Stimulated activated naive B cell treated with anti-CD40 and anti-IgM and Interleukin-4, amounts not matched to agents 10 μg/mL and 1 μg/mL and 100 μg/mL, for 72 hours (primary cell): ENCODE measurements at places on chromosomes 6 and 20.

DNA sequence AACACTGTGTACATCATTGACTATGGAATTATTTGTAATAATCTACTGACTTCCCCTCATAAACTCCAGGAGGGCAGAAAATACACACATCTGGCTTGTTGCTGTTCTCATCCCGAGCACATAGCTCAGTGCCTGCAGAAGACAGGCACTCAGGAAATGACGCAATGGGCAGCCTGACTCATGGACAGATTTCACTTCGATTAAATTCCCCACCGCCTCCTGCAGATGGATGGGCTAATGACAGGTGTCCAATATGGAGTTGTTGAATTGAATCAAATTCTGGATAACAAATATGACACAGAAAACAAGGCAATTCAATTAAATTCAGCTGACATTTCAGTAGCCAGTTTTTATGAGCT, 9.1 kb downstream of the ANKRD60 start:
- no peak for DNase-seq

- no peak for DNase-seq
Measured at GRCh38 chr20:13322198-13322597, 101.1 kb downstream of the ISM1 start.

DNA sequence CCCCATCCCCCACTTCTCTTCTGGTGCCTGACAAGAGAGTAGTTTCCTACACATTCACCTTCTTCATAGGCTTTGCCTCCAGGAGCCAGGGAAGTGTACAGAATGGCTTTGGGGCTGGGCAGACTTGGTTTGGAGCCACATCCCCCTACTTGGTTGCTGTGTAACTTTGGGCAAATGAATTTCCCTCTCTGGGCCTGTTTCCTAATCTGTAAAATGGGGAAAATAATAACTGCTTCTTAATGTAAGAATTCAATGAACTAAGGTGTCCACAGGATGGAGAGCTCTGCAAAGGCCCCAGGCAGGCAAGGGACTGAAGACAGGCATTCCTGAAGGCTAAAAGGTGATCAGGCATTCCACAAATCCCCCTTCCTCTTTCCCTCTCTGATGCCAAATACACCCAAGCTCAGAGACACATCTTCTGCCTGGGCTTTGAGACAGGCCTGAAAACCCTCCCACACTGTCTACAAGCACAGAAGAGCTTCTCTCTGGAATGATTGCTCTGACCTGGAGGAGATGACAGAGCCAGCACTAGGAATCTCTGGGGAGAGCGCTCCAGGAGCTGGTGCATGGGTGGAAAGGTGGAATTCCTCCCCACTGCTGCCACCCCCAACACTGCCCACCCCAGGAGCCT, 6.9 kb upstream of the C20orf203 start:
- no peak for DNase-seq

DNA sequence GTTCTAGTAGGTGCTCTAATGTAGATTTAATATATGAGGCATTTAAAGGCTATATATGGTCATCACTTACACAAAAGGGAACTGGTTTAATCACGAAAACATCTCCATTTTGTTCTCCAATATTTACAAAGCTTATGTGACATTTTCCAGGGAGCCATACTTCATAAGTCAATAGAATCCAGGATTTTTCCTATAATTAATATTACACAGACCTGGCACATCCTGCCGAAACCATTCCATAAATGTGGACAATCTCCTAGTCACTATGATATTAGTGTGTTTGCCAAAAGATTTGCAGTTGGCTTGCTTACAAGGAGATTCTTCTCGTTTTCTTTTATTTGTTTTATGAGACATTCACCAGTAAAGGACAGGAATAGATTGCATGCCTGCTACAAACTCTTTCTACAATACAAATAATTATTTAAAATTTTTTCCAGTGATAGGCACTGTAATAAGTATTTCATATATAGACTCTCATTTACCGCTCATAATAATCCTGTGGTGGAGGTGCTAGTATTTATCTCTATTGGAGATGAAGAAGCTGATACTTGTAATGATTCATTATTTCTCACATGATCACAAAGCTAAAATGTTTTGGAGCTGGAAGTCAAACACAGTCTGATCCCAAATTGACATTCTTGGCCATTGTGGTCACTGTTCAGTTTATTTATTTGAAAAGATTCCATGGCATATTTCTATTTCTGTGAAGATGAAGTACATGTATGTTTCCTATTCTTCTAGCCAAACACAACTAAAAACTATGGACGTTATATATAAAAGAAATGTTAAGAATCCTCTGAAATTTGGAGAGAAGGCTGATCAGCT, 597.0 kb downstream of the HTR1B start:
- no peak for DNase-seq

DNA sequence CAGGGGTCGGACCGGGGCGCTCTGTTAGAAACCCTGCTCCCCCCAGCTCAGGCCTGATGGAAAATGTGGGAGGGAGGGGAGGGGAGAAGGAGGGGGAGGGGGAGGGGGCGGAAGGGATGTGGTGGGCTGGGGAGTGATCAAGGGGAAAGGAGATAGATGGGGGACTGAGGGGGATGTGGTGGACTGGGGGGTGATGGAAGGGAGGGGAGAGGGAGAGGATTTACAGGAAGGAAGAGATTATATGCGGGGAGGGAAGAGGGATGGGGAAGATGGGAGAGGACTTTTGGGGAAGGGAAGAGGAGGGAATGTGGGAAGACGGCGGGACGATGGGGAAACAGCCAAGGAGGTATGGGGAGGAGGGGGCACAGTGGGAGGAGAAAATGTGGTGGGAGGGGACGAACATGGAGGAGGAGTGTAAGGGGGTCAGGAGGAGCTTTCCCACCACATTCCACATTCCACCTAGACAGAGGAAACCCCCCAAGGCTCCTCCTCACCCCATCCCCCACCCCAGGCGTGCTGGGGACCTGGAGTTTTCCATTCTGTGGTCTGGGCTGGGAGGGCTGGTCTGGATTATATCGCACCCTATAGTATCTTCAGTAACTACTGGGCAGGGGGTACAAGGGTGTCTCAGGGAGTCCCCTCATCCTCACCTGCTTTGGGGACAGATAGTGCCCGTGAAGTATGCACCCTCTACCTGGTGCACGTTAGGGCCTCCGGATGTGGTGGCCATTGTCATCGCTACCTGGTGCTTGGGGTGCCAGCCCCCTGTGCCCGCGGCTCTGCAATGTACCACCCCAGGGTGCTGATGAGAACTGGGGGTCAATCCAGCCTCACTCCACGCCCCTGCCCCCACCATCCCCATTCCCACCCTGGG, 578 bp upstream of the PTGIS start:
- no peak for DNase-seq

DNA sequence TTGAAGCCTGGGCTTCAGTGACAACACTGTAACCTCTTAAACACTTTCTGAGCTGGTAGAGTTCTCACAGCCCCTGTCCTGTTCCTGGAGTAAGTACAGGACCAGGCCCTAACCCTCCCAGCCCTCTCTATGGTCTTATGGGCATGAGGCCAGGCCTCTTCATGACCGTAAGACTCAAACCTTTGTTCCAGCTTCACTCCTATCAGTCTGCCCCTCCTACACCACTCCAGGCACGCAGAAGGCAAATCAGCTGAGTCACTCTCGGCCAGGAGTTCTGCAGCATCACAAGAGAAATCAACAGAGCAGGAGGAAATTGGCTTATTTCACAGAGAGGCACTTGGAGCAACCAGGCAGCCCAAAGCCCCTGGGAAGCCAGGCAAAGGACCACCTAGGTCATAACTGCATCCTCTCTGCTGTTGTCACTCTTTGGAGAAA, 25.3 kb upstream of the CHD6 start:
- no peak for DNase-seq

DNA sequence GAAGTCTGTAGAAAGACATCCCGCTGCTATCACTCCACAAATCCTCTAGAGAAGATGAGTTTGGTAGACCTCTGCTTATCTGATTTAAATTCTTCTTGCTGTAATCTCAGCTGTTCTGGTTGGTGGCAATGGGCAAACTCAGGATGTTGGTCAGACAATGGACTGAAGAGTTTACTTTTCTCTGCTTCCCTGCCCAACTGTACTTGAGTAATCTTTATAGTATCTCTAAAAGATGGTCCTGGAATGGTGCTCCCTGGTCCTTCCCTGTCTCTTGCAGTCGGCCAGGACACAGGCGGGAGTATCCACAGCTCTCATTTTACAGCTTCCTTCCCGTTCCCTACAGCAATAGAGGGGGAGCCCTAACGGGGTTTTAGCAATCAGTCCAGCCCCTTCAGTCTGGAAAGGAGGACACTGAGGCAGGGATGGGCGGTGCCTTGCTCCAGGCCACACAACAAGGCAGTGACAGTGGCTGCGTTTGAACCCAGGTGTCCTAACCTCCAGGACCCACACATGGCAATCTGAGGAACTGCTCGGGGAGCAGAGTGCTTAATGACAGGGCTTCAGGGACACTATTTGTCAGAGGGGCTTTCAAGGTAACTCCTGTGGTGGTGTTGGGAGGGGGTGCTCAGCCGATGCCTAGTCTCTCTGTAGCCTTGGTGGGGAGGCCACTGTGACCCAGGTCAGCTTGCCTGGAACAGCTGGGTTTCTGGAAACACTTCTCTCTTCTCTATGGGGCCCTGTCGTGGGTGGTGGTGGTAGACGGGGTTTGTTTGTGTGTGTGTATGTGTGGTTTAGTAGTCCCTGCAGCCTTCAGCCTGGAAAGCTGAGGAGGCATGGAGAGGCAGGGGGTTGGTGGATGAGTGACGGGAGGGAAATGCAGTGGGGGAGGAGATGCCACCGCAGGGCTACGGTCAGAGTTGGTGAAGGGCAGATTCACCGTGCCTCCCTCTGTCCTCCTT, 9.5 kb upstream of the VEGFA start:
- no peak for DNase-seq

- no peak for DNase-seq
Measured at GRCh38 chr6:97123112-97123511, 159.9 kb downstream of the MMS22L start.

- no peak for DNase-seq
Measured at GRCh38 chr6:120899932-120900331, 434.3 kb downstream of the TBC1D32 start.

DNA sequence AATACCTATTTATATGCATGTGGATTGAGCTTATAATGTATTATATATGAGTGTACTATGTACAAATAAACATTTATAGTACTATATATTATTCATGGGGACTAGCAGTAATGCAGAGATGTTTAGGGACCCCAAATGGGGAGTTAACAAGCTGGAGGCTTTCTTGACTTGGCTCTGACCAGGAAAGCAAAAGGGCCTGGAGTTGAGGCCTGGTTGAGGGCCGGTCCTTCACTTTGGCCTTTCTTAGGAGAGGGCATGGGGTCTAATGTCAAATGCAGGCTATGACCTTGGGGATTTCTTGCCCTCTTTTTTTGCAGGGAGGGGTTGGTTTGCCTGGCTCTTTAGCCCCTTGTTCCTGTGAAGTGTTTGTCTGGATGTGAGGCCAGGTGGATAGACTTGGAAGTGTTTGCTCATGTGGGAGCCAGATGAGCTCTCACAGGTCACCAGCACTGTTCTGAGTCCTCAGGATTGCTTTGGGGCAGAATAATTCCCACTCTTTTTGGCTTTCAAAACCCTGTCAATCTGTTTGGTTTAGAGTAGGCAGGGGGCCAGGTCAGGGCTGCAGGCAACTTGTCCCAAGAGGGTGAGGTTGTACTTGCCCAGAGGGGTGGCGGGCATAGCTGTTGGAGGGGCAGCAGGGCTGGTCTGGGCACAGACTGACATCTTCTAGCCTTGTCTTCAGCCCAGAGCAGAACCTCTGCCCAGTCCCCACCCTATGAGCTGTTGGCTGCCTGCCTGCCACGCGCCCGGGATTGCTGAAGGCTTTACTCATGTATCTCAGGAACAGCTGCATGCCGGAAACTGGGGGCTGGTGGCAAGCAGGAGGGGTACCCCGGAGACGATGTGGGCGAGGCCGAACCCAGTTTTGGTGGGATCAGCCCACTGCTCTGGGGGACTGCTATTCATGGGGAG, 14.6 kb downstream of the TJAP1 start:
- DNase-seq: no peak

GRCh38 chr6:127119102-127120022, 891 bp downstream of the RSPO3 start:
- peak; percentile 37 for DNase-seq

DNA sequence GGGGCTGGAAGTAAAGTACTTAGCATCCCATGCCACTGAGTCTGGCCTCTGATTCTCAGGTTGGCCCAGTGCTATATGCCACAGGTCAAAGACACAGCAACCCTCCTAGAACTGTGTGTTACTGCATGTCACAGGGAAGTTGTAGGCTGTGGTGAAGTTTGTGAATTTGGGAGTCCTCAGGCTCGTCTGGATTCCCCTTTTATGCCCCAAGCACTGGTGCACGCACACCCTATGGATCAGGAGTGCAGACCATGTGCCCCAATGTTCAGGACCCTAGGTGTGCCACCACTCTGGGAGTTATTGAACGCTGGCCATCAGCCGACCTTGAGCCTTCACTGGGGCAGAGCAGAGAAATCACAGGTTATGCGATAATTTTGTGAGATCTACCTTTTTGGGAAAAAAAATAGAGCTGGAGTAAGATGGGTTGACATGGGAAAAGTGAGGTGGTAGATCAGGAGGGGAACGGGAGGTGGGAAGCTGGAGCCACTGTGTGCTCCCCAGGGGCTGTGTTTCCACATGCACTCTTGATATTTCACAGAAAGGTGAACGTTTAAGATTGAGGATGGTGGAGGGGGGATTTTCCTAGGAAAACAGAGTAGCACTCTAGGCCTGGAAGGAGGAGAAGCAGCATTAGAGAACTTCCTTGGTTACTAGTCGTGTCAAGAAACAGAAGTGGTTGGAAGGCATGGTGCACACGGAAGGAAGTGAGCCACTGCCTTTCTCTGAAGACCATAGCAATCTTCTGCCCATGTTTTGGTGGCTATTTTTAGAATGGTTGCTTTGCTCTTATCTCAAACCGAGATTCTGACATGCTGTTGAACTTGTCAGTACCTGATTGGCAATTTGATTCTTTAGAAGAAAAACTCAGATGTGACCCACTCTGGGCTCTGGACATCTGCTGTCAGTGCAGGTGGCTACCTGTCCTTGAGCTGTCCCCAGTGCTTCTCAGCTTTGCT, 44.1 kb downstream of the DUSP22 start:
- DNase-seq: no peak

GRCh38 chr20:48592107-48592940, 235.5 kb downstream of the PREX1 start:
- no peak for DNase-seq

- no peak for DNase-seq
Measured at GRCh38 chr20:11128220-11128718, 454.5 kb upstream of the JAG1 start.

DNA sequence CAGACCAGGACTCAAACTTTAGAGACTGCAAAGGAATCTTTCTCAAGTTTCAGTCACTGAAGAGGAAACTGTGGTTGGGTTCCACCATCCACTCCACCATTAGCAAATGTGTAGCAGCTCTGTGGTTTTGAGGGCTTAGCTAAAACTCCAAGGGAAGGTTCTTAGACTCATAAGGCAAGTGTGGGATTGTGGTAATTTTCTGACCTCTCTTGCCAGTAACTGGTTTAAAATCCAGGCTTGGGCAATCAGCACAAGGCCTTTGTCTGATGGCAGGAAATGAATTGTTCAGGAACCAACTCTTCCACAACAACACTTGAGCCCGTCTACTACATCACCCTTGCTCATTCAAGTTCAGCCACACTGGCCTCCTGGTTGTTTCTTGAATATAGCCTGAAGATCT, 68.6 kb upstream of the FBXL4 start:
- DNase-seq: no peak

GRCh38 chr20:46784436-46785127, 75.1 kb downstream of the SLC2A10 start:
- no peak for DNase-seq
